ENCODE measurements at places on chromosomes 2 and 18. TPM values are rescaled to one million over a fixed set of nuclear protein-coding genes. Genes with fewer than 3 reads are reported as not detected.
A peak's percentile ranks its signal among the peaks of the same experiment; 100 is the strongest.

- peaks cover 7% of the 10 kb centered on the region for H3K4me1 ChIP-seq
- H3K36me3 ChIP-seq = no peaks in the 10 kb centered on the region
- DNase-seq = no peak
- H3K4me3 ChIP-seq = no peak overlapping the region
- no peaks in the 10 kb centered on the region for H3K27me3 ChIP-seq
Observed at GRCh38 chr18:58348517-58348916, 280.4 kb downstream of the ALPK2 start.

- no peak overlapping the region for H3K4me3 ChIP-seq
- H3K36me3 ChIP-seq = no peaks in the 10 kb centered on the region
- H3K27ac ChIP-seq = no peak overlapping the region
- no peak for DNase-seq
- H3K4me1 ChIP-seq = no peaks in the 10 kb centered on the region
Observed at GRCh38 chr2:27737676-27738348, 33.7 kb upstream of the MRPL33 start.

DNA sequence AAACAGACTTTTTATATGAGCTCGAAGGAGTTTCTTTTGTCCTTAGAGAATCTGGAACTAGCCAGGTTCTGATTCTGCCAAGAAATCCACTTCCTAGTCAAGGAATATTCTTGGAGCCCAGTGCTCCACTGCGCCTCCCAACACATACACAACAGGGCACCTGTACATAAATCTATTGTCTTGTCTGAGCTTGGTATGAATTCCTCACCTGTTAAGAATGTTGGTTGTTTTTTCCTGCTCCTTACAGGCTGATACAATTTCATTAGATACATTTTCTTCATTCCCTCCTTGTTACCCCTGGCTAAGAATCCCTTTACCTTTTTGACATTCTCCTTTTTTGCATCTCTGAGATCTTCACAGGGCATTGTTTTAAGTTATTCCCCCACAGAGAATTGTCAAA is 56.0 kb upstream of the FZD7 start:
- no peak for DNase-seq
- H3K36me3 ChIP-seq = no peaks in the 10 kb centered on the region
- H3K27ac ChIP-seq = no peak overlapping the region
- no peaks in the 10 kb centered on the region for H3K27me3 ChIP-seq

DNA sequence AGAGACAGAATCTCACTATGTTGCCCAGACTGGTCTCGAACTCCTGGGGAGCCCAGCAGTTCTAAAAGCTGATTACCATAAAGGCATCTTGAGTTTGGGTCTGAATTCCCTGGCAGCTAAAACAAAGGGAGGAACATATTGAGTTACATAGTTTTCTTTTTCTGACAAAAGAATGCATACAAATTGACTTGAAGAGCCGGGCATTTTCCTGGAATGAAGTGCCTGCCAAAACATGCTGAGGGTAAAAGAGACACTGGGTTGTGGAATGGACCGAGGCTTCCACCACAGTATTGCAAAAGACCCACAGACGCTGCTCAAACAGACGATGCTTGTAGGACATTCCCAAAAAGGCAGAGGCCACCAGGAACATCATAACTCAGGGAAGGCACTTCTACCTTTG is 35.1 kb upstream of the ROCK2 start:
- H3K4me3 ChIP-seq = no peak overlapping the region
- H3K4me1 ChIP-seq = no peaks in the 10 kb centered on the region
- no peaks in the 10 kb centered on the region for H3K36me3 ChIP-seq
- peak; percentile 48 for DNase-seq
- H3K27me3 ChIP-seq = no peaks in the 10 kb centered on the region
- H3K27ac ChIP-seq = no peak overlapping the region

DNA sequence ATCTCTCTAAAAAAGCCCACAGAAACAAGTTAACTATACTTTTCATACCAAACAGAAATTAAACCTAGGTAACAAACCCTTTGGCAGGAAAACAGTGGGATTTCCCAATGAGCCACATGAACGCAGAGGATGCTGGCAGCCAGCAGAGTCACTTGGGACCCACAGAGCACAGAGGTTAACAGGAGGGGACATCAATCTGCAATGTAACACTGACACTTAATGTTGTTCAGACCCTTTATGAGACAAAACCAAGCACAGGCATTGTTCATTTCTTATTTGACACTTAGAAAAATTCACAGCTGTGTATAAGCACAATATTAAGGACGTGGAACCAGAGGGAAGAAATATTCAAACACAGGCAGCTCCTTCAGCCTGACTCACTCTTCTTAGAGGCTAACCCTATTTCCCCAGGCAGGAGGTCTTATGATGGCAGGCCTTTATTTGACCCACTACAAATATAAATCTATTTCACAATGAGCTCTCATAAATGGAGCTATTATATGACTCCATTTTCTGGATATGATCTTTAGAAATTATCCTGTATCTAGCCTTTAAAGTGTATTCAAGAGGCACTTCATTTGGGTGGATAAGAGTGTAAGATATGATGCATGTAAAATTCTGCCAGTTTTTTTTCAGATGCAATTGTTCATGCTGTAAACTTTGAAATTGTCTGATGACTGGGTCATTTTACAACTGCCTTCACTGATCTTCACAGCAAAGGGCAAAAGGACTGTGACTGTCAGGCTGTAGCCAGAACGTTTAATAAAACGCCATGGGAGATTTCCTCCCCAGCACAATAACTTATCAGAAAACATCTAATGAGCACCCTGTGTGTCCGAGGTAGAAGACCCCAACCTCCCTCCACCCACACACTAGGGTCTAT is 132.8 kb upstream of the SATB2 start:
- no peaks in the 10 kb centered on the region for H3K27me3 ChIP-seq
- H3K36me3 ChIP-seq = no peaks in the 10 kb centered on the region
- H3K27ac ChIP-seq = no peak overlapping the region
- H3K4me3 ChIP-seq = no peak overlapping the region
- no peak for DNase-seq
- no peaks in the 10 kb centered on the region for H3K4me1 ChIP-seq

DNA sequence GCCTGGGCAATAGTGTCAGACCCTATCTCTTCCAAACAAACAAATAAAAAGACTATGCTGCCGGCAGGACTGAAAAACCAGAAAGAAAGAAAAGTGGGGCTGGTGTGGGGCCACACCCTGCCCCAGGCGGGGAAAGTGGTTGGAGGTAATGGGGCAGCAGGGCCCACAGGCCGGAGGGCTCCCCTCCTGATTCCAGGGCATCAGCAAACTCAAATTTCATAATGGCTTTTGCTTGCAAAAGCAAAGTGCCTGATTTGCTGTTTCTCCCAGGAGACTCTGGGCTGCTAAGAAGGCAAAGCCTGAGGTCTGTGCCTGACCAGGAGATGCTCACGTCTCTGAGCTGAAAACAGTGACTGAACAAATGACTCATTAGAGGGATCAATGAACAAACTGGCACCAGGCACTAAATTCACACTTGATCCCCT is 121.9 kb downstream of the HDAC4 start:
- no peaks in the 10 kb centered on the region for H3K4me1 ChIP-seq
- no peaks in the 10 kb centered on the region for H3K27me3 ChIP-seq
- H3K27ac ChIP-seq = no peak overlapping the region
- no peaks in the 10 kb centered on the region for H3K36me3 ChIP-seq
- no peak overlapping the region for H3K4me3 ChIP-seq

DNA sequence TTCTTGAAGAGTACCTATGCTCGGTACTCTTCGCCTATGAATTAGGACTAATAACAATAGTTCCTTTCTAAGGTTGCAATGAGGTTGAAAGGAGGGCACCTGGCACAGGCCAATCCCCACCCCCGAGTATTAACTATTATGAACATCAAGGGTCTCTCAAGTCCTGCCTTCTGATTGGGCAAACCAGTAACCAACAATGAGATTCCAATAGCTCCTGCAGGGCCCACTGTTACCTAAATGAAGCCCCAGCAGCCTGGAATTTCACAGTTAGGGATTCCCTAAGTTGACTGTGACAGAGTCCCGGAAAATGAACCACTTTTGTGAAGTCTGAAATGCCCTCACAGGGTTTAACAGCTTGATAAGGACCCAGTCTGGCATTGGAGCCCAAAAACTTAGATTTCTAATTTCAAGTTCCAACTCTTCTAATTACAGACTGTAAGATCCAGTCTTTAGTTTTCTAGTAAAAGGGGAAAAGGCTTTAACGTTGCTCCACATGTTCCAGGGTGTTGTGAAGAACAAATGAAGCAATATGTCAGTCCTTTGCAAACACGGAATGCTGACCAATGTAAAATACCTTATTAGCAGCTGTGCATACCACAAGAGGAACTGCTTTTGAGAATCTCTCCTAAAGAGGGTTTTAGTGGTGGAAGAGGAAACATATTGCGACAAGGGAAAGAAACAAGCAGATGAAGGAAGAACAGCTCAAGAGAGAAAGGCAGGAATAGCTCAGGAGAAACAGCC is 277.7 kb upstream of the MAP2 start:
- no peaks in the 10 kb centered on the region for H3K27me3 ChIP-seq
- no peak overlapping the region for H3K27ac ChIP-seq
- H3K36me3 ChIP-seq = no peaks in the 10 kb centered on the region
- no peak for DNase-seq
- H3K4me1 ChIP-seq = no peaks in the 10 kb centered on the region
- H3K4me3 ChIP-seq = no peak overlapping the region

ERCC3 gene
- 61.3 TPM for total RNA-seq

TUBA3E gene
- total RNA-seq = not detected

UGT1A8 gene
- total RNA-seq = not detected

IL1R1 gene
- 112 TPM for total RNA-seq

CFAP221 gene
- not detected for total RNA-seq

All from prostate gland (tissue), 2 donors.